ENCODE measurements at places on chromosomes 1 and 21.

DNA sequence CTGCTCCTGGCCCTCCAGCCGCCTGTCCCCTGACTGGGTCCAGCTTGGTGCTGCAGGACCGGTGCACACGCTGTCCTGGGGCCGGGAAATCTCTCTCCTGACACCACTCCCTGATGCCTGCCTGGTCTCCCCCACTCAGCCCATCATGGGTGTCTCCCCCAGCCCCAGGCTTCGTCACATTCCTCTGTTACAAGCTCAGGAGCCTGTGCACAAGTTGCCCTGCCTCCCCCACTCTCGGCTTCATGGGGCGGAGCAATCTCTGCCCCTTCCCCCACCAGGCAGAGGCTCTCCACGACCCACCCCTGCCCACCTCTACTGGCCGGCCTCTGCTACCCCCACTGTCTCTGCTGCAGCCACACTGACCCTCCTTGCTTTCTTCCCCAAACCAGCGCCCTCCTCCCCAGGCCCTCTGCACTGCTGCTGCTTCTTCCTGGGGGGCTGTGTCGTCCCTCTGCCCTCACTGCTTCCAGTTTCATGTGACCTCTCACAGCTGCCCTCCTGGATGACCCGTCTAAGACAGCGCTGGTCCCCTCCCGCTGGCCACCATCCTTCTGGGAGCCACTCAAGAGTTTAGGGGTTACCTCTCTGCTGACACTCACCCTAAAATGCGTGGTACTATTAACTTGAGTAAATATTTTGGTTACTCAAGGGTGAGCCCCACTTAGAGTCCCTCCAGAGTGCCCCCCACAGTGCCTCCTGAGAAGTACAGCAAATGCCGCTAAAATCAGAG lies 5.7 kb upstream of the RIPK4 start:
- DNase-seq: no peak

DNA sequence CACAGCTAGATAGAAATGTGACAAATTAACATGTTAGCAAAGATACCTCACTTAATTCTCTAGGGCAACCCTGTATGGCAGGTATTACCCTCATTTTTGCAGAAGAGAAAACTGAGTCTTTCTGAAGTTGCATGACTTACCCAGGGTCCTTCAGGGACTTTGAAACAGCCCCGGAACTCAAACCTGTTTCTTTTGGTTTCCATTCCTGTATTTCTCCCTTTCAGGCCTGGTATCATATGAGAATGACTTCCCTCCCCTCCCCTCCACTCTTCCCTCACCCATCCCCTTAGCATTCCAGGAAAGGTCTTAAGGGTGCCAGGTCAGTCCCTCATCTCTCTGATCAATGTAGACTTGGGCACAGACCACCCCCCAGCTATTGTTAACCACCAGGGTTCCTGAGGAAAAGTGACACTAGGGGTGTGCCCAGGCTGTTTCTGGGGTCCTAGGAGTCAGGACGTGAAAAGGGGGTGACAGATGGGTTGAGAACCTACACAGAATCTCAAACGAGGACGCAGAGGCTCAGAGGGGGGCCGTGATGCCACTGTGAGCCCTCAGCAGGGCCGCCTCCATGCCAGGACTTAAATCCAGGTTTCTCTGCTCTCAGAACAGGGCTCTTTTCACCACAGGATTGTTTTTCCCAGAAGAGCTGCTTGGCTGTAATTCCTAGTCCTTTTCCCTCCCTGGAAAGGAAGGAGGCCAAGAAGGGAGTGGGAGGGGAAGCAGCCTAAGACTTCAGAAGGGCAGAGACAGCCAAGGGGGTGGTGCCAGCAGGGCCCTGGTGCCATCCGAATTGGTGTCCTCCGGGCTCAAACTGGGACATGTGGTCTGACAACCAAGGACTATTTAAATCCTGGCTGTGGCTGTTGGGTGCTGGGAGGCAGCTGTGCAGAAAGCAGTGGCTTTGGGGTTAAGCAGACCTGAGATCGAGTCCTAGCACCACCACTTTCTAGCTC lies 2.1 kb upstream of the WASF2 start:
- no peak for DNase-seq

- peak; percentile 41 for DNase-seq
Observed at GRCh38 chr1:154567386-154568156, at the start of gene CHRNB2. TSS of gene CHRNB2 (plus strand) at chr1:154567778. CDS start at chr1:154568045, 267 bp downstream.

DNA sequence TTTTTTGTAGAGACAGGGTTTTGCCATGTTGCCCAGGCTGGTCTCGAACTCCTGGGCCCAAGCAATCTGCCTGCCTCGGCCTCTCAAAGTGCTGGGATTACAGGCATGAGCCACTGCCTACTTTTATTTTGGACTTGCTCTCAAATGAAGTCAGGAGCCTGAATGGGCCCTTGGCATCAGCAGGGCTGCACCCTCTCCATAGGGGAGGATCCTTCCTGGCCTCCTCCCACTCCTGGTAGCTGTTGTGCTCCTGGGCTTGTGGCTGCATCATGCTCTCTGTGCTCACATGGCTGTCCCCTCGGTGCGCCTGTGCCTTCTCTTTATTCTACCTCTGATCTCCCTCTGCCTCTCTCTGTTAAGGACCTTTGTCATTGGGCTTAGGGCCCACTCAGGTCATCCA lies 46.4 kb upstream of the DISP3 start:
- DNase-seq: no peak

DNA sequence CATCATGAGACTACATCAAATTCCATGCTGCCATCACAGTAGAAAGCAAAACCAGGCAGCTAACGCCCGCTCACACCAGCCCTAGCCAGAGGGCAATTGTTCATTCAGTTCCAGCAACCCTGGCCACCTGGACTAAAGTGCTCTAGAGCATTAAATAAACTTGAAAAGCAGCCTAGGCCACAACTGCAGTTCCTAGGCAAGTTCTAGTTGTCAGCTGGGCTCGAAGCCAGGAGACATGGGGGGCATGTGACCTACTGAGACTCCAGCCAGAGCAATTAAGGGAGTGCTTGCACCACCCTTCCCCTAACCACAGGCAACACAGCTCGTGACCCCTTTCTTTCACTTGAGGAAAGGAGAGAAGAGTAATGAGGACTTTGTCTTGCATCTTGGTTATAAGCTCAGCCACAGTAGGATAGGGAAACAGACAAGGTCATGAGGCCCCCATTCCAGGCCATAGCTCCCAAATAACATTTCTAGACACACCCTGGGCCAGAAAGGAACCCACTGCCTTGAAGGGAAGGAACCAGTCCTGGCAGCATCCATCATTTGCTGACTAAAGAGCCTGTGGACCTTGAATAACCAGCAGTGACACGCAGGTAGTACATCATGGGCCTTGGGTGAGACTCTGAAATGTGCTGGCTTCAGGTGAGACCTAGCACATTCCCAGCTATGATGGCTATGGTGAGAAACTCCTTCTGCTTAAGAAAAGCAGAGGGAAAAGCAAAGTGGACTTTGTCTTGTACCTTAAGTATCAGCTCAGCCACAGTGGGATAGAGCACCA lies 77.0 kb downstream of the ZZZ3 start:
- no peak for DNase-seq

DNA sequence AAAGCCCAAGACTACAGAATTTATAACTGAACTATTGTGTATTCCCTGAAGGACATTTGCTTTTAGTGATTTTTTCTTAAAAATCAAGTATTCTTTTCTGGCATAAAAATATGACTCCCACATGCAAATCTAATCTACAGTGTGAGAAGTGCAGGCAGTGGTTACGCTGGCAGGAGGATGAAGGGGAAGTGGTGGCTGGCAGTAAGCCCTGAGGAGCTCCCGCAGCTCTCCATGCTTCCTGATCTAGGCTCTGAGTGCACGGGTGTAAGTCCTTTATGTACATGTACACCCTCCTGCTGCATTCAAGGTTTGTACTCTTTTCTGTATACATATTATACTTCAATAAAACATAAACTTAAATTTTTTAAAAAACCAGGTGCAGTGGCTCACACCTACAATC lies 67.5 kb upstream of the PRDX6 start:
- no peak for DNase-seq

GRCh38 chr1:7515175-7515574 lies 255.9 kb upstream of the VAMP3 start:
- no peak for DNase-seq

GRCh38 chr1:96722958-96723357 lies 1.4 kb downstream of the PTBP2 start:
- no peak for DNase-seq

DNA sequence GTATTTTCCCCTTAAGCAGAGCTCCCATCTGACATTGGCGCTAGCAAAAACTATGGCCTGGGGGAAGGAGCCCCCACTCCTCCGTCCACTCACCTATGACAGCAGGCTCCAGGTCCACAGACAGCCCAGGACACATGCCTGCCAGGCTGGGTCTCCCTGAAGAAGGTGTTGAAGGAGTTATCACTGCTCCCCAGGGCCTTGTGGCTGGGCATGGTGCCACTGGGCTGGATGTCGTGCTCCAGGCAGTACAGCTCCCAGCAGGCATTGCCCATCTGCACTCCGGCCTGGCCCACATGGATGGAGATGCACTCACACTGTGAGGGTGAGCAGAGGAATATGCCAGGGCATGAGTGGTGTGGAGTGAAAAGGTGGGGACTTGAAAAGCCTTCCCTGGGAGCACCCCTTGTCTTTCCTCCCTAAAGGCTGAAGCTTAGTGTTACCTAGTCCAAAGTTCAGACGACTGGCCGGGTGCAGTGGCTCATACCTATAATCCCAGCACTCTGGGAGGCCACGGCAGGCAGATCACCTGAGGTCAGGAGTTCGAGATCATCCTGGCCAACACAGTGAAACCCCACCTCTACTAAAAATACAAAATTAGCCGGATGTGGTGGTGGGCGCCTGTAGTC lies 30.0 kb downstream of the RABIF start:
- DNase-seq: no peak

- DNase-seq: no peak
Observed at GRCh38 chr1:87733386-87733785, 404.7 kb downstream of the LMO4 start.

GRCh38 chr1:180611016-180611930 lies 20.5 kb upstream of the XPR1 start:
- DNase-seq: no peak

DNA sequence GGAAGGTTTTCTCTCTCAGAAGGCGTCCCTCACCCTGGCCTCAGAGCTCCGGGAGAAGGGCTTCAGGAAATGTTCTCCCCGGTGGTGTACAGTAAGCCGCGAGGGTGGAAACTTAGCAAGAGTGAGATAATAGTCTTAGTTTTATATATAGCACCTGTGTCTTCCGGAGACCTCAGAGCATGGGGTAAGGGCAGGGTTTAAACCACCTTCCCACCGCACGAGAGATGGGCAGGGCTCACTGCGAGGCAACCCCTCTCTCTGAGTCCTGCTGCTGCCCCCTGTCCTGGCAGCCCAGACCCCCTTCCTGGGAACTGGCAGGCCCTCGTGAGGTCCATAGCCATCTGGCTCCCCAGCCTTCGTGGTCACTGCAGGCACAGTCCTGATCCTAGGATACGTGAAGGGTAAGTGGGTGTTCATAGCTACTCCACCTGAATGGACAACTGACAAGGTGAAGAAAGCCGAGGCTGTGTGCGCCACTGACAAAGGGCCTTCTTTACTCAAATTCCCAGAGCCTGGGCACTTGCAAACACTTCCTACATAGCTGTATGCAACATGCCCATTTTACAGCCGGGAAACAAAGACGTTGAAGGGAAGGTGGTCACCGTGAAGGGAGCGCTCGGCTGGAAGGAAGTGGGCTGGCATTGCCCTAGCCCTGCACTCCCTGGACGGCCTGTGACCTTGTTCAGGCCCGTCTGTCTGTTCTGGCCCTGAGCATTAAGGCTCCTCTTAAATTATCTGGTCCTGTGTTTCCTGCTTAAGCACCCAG lies 26.9 kb downstream of the ITPKB start:
- DNase-seq: no peak

- no peak for DNase-seq
Observed at GRCh38 chr1:2339206-2340085, 51.9 kb downstream of the MORN1 start.

DNA sequence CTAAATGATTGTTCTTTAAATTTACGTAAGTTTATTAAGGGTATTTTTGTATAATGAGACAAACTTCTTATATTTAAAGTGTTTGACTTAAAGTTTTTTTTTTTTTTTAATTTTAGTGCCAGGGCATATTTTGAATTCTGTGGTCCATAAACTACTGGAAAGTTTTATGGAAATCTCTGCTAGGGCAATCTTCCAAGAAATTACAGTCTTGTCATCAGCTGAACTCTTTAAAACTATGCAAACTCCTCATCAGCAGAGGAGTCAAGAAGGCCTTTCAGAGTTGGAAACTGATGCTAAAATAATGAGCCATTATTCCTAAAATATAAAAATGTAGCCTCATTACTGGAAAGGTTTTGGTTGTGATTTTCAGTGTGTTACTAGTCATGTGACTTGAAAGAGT lies 1201.9 kb downstream of the BRINP3 start:
- DNase-seq: no peak

Data from stimulated activated CD8-positive, alpha-beta memory T cell treated with anti-CD3 and anti-CD28 coated beads, Interleukin-7, amount 100 ng/mL, for 1 hour (primary cell).